HS-5 (cell line): ENCODE measurements at places on chromosomes 4 and X.

GRCh38 chr4:153466081-153466948 lies at the start of gene TMEM131L:
Gene TMEM131L, plus strand, starts transcription at chr4:153466360. Its CDS starts 38 bp downstream, at chr4:153466398.
- DNase-seq, result no peak

DNA sequence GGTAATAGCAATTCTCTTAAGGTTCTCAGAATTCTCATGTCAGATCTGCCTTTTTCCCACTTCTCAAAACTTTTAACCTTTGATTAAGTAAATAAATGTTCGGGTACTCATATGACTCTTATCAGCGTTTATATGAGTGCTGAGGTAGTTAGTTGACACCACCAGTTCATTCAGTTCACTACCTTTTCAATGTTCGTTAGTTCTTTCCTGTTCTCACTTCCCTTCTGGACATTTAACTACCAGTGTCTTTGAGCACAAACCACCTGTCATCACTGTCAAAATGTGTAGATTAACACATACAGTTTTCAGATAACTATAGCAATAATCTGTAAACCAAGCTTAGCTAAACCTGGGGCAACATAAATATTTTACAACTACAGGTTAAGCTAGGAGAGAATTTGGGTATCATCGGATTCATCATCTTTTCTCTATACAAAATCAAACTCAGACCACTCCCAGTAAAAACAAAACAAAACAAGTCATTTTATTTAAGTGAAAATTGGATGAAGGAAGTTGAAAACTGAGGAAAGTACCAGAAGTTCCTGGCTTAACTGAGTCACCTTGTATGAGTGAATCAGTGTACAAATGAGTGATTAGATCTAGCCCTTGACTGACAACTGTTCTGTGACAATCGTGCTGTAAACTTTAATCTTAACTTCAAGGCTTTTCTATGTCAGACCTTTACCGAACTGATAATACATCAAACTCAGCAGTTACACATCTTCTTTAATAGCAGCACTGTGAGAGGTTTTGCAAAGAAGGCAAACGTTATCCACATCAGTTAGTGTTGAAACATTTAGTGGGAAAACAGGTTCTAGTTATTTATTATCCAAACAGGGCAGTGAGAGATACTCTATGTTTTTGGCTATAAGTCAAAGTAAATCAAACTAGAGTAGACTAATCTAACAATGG lies 41.9 kb downstream of the ARHGEF38 start:
- no peak for DNase-seq

- DNase-seq, result no peak
These were observed 1.6 kb downstream of the PCDH10 start for GRCh38 chr4:133150486-133151340.

DNA sequence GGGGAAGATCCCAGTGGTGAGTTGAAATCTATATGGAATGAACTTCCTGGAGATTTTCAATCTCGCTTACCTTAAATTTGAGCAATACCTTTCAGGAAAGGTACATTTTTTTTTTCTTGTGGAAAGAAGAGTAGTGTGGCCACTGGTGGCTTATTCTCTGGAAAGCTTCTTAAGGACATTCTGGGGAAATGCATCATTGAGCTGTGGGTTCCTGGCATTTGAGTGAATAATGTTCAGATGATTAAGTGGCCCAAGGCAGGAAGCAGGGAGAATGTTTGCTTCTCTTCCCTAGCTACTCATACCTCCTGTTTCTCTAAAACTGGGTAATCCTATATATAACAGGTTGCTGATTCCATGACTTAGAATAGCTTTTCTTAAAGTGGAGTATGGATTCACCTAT lies 31.8 kb downstream of the STAG2 start:
- peak; percentile 29 for DNase-seq

DNA sequence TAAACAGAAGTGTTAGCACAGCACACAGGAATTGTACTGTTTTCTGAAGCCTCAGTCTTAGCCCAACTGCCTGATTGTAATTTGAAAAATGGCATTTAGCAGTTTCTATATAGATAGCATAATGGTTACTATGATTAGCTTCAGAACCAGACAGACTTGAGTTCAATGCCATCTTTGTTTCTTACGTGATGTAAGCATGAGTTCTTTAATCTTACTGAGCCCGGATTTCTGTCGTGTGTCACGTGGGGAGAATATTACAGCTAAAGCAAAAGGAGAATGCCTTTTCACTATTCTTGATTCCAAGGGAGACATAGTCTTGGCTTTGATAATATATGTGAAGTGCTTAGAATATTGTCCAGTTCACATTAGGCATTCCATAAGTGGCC lies 407.3 kb downstream of the STIM2 start:
- DNase-seq, result no peak

DNA sequence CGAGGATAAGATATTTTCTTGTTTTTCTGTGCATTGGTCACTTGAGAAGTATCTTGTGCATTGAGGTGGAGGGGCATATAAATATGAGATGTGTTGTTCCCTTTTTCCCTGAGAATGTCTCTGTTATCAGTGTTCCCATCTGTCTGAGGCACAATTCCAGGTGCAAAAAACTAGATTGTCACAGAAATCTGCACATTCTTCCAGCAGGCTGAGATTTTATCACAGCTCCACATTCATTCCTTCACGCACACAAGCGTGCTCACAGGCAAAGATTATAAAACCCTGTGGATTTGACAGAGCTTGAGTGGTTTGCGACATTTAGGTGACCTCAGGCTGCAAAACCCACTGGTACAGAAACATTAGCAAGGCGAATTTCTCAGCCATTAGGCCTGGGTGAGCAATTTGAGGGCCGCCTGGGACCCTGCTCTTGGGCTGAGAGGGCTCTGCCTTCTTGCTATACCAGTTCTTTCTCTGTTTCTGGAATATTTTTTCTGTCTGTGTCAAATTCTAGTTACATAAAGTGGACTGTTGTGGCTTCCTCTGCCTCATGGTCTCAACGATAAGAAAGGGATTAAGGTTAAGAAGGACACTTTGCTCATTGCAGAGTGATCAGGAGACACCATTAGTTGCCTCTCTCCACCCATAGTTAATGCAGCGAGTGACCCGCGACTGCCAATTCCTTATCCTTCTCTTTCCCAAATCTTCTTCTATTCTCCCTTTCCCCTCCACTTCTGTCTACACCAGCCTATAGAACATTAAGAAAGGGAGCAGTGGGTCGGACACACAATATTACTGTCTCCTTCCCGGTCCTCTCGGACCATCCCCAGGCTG lies 86.7 kb upstream of the C1QTNF7 start:
- no peak for DNase-seq

GRCh38 chr4:149347139-149347538 lies 468.5 kb downstream of the IQCM start:
- no peak for DNase-seq

DNA sequence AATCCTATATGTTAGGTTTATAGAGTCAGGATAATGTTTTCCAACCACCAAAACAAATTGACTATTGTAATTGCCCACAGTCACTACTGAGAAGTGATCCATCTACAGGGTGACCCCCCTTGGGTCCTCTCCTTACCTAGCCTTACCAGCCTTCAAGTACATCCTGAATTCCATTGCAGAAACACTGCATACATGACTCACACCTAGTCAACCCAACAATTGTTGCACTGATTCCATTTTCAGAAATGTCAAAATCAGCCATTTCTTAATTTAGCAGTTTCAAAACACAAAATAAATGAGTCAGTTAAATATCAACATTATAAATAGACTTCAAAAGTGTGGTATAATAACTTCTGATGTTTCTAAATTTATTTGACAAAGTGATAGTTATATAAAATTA lies 106.3 kb upstream of the TNIP3 start:
- DNase-seq, result peak; percentile 14
